Ascending aorta (tissue), 2 donors: ENCODE measurements at places on chromosomes 13 and 19. TPM values are rescaled to one million over a fixed set of nuclear protein-coding genes. Genes with fewer than 3 reads are reported as not detected.

The ZNF256 gene
- 3.8 TPM for total RNA-seq

The NLRP4 gene
- not detected for total RNA-seq

The BRSK1 gene
- 6.5 TPM for total RNA-seq

The LACC1 gene
- 6.3 TPM for total RNA-seq

- no peak overlapping the region for H3K27ac ChIP-seq
- H3K36me3 ChIP-seq = peaks cover 58% of the 10 kb centered on the region
- H3K27me3 ChIP-seq = no peaks in the 10 kb centered on the region
These were observed 6.9 kb upstream of the ATF5 start for GRCh38 chr19:49921871-49922795.
